ENCODE measurements at places on chromosomes 4 and X.
A peak's percentile ranks its signal among the peaks of the same experiment; 100 is the strongest.

DNA sequence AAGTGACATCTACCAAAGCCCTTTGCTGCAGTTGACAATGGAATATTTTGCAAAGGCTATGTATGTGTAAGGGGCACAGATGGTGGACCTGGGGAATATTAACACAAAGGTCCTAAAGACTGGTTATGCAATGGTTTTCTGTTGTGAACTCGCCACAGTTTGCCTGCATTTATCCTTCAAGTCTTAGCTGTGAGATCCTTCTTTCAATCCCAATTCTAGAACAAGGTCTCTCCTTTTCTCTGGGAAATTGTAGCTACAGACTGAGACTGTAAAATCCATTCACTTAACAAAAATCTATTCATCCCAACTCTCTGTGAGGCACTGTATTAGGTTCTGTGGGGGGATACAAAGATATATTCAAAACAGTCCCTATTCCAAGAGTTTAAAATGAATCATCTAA, 250.4 kb downstream of the GPM6A start:
- DNase-seq: no peak

- DNase-seq: no peak
Measured at GRCh38 chr4:60133375-60133774, 1066.8 kb upstream of the ADGRL3 start.

- no peak for DNase-seq
Measured at GRCh38 chrX:151790481-151791160, 56.1 kb downstream of the CNGA2 start.

GRCh38 chr4:891747-892146, 40.4 kb downstream of the GAK start:
- peak; percentile 63 for DNase-seq

DNA sequence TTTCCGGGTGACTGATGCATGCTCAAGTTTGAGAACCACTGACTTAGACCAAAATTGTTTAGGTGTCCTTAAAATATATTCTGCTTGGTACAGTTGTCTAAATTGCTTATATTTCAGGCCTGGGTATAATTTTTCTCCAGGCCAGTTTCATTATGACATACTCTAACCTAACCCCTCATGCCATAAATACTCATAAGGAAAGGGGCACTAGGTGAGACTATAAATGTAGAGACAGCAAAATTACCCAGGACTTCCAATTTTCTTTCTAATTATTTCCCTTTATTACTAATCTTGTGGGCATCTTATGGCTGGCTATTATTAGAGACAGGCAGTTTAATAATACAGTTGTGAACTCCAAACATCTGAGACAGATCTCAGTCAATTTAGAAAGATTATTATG, 150.2 kb downstream of the RRAGB start:
- DNase-seq: no peak

GRCh38 chr4:158811704-158812103, 42.9 kb downstream of the FNIP2 start:
- no peak for DNase-seq

DNA sequence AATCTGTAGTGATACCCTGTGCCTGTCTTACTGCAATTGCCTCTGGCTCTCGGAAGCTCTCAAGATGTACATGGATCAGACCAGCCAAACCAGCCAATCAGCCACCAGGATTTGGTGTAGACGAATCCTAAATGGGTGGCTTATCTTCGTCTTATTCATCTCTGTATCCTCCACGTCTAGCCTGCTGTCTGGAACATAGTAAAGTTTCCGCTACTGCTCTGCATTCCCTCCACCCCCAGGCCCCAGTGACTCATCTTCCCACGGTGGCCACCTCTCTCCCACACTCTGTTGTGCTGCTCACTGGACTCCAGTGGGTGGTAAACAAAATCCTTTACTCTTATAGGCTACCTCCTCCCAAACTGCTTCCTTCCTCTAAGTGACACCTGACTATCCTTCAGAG, 37.8 kb downstream of the SEPTIN6 start:
- no peak for DNase-seq

DNA sequence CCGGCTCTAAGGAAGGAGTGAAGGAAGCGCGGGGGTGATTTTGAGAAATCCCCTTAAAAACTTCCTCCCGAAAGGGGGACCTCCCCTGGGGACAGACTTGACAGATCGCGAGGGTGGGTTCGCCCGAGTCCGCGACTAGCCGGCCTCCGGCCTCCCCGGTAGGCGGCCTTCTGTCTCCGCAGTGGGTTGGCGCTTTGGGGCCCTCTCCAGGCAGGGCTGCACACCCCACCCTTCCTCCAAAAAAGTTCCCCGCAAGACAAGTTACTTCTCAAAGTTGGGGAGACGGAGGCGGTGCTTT, 24.8 kb downstream of the HOPX start:
- peak; percentile 54 for DNase-seq

DNA sequence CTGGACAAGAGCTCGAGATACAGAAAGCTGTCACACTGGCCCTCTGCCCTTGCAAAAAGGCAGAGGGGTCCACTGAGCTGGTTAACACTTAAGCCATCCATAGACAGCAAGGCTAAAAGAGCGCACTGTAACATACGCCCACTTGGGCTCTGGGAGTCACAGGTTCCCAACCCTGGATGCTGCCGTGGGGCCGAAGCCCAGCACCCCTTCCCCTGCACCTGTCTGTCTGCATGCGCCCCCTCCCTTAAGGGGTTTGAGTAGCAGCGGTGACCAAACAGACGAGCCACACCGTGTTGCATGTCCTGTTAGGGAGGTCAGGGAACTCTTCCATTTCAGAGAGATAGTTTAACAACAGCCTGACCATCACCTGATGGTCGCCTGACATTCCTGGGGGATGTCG, 138.4 kb upstream of the GALNTL6 start:
- DNase-seq: no peak

DNA sequence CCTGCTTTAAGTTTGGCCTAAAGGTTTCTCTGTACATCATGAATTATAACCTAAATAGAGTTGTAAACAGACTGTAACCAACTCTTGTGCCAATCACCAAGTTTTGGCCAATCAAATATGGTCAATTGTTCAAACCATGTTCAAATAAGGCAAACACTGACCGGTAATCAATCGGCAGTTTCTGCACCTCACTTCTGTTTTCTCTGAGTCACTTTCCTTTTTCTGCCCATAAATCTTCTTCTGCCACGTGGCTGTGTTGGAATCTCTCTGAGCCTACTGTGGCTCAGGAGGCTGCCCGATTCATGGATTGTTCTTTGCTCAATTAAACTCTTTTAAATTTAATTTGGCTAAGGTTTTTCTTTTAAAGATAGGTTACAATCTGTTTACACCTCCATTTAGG, 16.5 kb upstream of the ENPP6 start:
- no peak for DNase-seq

DNA sequence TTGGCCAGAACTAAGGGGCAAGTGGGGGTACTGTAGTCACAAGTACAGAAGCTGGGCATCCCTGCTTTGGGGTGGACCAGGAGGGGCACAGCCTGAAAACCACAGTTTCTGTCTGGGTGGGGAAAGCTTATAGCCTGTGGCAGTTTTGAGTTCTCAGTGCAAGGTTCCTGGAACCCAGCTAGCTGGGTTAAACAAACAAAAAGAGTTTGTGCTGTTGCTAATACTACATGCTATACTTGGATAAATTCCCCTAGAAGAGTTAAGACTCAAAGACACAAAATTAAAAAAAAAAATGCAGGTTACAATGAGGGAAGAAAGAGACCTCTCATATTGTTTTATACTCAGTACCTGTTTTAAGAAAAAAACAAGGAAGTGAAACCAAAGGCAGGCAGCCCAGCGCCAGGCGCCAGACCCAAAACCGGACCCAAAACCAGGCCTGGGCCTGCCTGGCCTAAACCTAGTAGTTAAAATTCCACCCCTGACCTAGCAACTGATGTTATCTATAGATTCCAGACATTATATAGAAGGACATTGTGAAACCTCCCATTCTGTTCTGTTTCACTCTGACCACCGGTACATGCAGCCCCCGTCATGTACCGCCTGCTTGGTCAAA, 50.8 kb downstream of the SLC2A9 start:
- DNase-seq: no peak

DNA sequence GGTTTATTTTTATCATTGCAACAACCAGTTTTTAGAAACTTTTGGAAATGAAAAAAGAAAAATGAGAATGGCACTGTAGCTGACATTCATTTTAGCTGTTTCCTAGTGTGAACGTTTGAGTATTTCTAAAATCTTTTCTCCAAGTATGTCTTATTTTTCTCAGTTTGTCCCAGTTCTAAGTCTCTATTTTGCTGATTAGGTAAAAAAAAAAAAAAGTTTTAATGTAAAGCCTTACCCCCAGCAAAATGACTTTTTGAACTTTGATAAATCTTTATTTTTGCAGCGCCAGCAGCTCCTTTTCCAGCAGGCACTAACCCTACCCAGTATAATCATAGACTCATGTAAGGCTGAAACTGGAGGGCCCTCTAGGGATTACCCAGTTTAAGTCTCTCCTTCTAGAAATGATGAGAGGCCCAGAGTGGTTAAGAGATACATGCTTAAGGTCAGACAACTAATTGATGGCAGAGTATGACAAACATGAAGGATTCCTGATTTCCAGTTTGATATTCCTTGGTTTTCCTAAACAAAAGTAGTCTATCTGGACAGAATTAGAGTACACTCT, 84.3 kb upstream of the SLC4A4 start:
- DNase-seq: no peak

DNA sequence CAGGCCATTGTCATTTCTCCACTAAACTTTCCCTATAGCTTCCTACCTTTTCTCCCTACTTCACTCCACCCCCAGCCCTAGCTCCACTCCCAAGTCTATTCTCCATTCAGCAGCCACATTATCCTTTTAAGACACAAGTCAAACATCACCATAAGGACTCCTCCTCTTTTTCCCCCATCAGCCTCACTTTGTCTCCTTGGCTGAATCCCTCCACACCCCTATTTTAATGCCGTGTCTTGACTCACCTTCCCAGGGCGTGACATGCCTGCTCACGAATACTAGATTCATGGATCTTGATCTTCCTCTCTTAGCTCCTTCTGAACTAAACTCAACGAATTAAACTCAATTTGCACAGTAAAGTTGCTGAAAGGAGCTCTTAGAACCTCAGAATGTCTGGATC, 281.9 kb downstream of the PTTG2 start:
- no peak for DNase-seq

DNA sequence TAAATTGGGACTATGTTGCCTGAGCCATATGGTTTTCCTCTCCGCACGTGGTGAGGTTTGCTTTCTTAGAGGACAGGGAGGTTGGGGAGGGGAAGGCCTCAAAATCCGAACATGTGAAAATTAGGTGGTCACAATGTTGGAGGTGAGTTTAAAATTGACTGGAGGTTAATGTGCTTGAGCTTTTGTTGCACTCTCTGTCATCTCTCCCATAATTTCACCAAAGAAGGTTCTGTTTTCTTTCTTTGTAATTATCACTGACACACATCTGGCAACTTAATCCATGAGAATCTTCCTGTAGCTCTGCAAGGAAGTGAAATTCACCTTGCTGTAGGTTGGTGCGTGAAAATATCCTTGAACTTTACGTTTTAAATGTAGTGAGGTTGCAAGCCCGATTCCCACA, 225.5 kb downstream of the PDGFC start:
- DNase-seq: no peak

GRCh38 chr4:34170946-34171345, 2073.4 kb downstream of the ARAP2 start:
- no peak for DNase-seq

DNA sequence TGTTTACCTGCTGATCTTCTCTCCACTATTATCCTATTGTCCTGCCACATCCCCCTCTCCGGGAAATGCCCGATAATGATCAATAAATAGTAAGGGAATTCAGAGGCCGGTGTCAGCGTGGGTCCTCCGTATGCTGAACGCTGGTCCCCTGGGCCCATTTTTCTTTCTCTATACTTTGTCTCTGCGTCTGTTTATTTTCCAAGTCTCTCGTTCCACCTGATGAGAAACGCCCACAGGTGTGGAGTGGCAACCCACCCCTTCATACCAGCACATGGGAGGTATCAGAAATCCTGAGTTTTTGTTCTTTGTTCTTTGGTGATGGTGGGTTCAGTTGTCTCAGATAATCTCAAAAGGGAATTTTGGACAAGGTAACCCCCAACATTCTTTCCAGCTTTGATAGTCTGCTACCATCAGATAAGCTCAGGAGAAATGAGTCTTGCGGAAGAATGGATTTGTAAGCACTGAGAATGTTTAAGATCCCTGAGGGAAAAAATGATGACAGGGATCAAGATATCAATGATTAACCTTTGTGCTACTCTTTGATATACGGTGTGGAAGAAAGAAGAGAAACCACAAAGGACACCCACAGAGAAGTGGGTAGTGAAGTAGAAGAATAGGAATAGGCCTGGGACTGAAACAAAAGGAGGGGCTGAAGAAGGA, 117.9 kb downstream of the CEP44 start:
- no peak for DNase-seq

DNA sequence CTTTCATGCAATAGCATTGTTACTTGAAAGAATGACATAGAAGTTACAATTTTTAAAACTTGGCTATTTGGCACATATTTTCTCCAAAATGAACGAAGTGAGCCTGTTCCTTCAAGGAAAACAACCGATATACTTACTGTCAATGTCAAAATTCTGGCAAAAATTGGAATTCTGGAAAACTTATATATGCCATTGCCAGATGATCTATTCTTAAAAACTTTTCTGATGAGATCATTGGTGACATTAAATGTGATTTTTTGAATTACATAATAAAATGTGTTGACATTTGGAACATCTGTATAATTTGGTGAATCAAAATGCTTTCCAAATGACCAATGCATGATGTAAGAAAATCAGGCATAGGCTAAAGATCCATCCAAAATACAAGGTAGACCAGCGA, 209.0 kb downstream of the SCFD2 start:
- DNase-seq: no peak

- no peak for DNase-seq
Measured at GRCh38 chrX:124462931-124463330, 116.6 kb downstream of the SH2D1A start.

DNA sequence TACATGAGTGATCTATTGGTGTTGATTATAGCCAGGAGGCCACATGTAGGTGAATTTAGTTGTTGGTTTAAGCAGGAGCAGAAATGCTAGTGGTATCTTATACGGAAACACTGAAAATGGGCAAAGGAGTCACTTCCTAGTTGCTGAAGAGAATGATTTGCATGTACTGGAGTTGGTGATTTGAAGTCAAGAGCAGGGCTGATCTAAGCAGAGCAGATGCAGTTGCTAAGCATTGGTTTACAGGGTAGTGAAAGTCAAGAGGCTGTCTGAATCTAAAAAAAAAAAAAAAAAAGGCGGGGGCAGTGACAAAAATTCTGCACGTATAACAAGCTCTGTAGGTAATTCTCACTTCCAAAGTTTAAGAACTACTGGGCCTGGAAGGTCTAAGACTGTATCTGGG, 90.4 kb upstream of the HPRT1 start:
- DNase-seq: no peak

DNA sequence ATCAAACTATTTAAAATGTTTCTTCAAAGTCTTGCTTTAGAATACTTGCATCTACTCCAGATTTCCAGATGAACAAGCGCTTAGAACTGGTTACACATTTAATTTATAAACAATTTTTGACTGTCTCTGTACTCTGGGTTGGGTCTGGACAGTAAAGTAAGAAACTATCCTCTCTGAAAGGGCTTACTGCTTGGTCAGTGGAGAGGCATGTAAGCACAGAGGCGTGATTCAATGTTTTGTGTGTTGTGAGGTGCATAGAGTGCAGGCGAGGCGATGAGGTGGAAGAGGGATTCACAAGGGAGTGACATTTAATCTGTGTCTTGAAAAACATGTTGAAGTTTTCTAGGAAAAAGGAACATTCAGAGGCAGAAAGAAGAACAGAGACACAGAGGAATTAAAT, 231.4 kb downstream of the VEGFC start:
- no peak for DNase-seq
